ENCODE measurements at places on chromosomes 6 and 20. TPM values are rescaled to one million over a fixed set of nuclear protein-coding genes. Genes with fewer than 3 reads are reported as not detected.
A peak's percentile ranks its signal among the peaks of the same experiment; 100 is the strongest.

DNA sequence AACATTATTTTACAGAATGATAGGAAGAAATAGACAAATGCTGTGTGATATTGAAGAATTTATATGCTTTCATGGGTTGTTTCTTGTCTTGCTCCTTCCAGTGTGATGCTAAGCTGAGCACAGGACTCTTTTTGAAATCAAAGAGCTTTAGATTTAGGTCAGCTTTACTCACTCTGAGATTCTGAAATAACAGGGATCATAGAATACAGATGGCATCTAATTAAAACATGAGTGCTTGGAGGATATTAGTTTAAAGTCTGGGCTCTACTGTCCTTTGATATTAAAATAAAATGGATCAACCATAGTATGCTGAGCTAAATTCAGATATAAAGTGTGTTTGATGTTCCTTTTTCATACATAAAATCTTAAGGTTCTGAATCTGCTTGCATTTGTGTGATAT lies 29.6 kb downstream of the MLIP start:
- no peak for DNase-seq

DNA sequence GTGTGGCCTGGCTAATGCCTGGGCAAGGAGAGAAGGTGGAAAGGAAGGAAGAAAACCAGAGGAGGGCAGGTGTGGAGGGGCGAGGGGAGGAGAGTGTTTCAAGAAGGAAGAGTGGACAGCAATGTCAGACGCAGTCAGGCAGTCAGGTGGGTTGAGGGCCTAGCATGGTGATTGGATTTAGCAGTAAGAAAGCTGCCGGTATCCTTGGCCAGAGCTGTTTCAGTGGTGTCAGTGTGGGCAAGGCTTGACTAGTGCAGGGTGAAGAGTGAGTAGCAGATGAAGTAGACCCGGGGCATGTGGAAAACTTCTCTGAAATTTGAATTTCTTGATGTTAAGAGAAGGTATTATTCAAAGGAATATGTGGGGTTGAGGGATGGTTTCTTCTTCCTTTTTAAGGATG lies 27.0 kb downstream of the SNX9 start:
- DNase-seq, result no peak

- DNase-seq, result no peak
Observed at GRCh38 chr6:160256445-160256844, 2.2 kb downstream of the SLC22A2 start.

DNA sequence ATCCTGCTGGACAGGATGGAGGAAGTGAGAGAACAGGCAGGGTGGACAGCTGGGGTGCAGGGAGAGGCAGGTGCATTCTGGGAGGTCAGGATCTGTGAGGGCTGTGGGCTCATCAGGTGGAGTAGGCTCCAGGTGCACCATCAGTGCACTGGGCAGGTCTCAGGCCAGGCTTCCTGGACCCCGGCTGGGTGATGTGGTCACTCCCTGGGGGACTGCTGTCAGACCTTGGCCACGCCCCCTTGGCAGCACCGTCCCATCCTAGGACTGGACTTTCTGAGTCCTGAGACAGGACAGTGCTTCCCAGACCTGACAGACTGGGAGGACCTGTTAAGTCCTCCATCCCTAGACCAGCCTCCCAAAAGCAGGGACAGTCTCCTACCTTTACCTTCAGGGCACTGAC lies 626.7 kb upstream of the DEFB115 start:
- DNase-seq, result no peak

- DNase-seq, result no peak
Observed at GRCh38 chr6:116139917-116140316, 14.0 kb upstream of the COL10A1 start.

- DNase-seq, result no peak
Observed at GRCh38 chr6:127212376-127212775, 54.3 kb upstream of the RNF146 start.

GRCh38 chr6:139927236-139927635 lies 552.8 kb upstream of the CITED2 start:
- DNase-seq, result no peak

- no peak for DNase-seq
Observed at GRCh38 chr6:98036344-98036923, 753.4 kb upstream of the MMS22L start.

- no peak for DNase-seq
Observed at GRCh38 chr6:160102956-160103824, 18.4 kb upstream of the SLC22A1 start.

DNA sequence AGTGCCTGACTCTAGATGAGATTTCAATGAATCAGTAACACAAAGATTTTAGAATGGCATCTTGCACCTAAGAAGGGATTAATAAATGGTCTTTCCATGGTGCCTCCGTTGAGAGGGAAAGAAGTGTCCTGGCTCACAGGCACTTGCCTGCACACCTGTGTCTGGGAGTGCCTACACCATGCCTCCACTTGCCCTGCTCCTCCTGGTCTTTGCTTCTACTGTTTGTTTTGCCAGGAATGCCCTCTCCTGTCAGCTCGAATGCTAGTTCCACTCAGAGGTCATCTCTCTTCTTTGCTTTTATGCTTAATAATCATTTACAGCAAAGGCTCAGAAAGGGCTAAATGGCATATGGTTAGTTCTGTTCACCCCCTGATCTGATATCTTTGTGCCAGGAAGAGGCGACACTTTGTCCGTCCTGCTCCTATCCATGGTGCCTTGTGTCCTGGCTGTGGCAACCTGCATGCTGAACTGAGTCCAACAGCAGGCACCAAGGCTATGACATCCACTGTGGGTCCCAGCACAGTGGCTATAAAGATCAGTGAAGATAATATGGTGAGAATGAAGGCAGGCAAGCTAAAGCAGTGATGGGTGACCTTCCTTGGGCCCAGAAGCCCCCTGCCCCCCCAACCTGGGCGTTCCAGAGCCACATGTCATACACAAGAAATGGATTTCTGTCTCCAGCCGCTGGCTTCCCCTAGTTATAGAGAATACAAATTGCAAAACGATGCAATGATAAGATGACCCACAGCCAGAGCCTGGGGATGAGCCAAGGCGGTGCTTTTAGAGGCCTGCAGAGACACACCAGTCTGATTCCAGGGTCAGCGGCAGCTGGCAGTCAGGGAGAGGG lies 1.4 kb downstream of the C6orf132 start:
- DNase-seq, result no peak

DNA sequence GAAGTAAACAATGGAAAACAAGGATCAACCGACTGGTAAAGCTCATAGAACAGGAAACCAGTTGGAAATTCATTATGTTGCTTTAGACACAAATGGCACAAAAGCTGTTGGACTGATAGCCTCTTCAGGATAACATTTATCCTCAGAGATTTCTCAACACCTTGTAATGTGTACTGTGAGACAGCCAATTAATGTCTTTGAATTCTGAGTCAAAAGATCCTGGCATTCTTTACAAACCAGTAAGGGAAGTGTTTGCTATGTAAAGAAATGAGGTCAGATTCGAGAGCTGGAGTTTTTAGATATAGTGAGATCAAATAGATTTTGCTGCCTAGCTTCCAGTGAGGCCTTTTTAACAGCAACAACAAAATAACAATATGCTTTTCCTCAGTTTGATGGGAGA lies 439.2 kb downstream of the C6orf118 start:
- no peak for DNase-seq

DNA sequence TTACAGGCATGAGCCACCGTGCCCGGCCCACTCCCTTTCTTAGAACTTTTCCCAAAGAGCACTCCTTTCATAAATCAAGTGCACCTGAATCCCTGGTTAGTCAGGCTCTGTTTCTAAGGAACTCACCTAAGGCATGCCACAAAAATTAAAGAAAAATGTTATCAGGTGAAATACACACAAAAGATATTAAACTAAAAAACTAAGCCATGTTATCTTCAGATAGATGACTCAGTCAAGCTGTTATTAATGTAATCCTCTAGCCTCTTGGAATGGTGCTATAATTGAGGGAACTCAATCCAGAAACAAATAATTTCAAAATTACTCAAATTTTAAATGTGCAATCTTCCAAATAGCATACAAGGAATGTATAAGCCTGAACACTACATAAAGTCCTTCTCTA lies 83.0 kb downstream of the TENT5A start:
- DNase-seq, result no peak

DNA sequence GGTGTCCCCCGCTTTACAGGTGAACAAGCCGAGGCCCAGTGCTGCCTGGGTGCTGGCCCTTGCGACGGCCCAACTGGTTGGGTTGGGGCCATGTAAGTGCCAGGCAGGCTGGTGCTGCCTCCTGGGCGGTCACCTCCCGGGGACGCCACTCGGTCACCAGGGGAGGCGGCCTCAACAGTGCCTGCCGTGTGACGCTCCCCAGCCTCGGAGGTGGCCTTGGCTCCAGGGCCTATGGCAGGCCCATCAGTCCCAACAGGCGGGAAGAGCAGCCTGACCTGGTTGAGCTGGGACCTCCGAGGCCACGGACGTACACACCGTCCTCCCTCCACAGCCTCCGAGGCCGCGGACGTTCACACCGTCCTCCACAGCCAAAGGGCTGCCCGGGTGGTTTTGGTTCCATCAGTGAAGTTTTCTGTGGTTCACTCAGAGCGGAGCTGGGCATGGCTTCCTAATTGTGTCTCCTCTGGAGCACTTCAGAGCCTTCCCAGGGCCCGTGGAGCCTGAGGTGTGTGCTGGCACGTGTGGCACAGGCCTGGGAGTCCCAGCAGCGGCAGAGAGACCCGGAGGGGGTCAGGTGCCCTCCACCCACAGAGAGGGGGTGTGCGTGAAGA lies 19.3 kb upstream of the SLCO4A1 start:
- no peak for DNase-seq

DNA sequence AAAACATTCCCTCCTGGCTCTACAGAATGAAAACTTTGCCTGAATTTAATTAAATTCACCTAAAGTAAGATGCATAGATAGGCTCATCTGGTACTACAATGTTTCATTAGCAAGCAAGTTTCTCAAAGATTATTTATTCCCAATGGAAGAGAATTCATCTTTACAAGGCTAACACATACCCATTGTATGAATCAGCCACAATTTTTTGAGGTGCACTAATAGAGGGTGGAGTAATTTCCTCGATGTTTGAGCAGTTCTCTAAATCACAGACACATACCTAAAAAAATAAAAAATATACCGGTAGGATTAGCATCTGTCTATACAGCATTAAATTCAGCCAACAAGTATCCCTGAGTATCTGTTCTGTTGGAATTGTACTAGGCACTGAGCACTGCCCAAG lies 32.7 kb downstream of the ROS1 start:
- no peak for DNase-seq

GRCh38 chr20:41621421-41621820 lies 3.2 kb upstream of the CHD6 start:
- no peak for DNase-seq

DNA sequence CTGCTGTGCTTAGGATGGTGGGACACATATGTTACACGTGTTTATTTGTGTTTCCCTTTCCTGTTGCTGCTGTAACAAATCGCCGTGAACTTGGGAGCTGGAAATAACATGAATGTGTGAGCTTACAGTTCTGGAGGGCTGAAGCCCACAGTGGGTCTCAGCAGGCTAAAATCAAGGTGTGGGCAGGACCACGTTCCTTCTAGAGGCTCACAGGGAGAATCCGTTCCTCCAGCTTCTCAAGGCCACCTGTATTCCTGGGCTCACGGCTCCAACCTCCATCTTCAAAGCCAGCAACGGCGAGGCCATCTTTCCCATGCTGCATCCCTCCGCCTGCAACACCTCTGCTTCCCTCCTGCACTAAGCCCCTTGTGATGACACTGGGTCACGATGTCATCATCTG lies 27.4 kb upstream of the PTGIS start:
- DNase-seq, result no peak

- DNase-seq, result peak; percentile 62
Observed at GRCh38 chr6:159858259-159858658, 32.5 kb upstream of the MAS1 start.

DNA sequence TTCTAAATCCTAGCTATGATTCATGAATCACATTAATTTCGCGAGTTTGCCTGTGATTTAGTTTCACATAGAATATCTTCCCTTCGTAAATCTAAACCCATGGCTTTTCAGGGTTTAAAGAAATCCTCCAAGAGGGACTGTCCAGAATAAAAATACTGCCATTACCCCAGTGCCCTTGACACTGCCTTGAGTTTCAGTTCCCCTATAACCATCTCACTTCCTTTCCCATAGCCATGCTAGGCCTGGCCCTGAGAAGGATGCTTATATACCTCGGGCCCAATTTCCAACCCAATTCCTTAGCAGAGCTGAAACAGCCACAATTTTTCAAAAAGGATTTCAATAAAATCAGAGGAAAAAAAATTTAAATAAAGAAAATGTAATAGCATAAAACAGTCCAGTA lies 697.3 kb downstream of the FRK start:
- no peak for DNase-seq

- DNase-seq, result no peak
Observed at GRCh38 chr6:54134935-54135334, 23.7 kb downstream of the MLIP start.

DNA sequence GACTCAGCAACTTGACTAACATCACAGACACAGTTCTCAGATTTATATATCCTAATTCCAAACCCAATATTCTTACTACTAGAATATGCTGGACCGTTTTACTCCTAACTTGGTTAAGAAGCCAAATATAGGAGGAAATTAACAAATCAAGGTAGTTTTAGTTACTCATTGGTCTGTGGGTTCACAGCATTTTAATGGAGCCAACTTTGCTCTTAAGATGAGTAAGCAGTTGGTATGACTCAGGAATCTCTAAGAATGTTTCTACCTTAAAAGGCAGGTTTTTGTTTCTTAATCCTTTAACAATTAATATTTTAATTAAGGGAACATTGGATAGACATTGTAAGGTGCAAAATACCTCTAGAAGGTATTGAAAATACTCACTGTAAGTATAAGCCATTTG lies 31.6 kb downstream of the OPRM1 start:
- no peak for DNase-seq

DNA sequence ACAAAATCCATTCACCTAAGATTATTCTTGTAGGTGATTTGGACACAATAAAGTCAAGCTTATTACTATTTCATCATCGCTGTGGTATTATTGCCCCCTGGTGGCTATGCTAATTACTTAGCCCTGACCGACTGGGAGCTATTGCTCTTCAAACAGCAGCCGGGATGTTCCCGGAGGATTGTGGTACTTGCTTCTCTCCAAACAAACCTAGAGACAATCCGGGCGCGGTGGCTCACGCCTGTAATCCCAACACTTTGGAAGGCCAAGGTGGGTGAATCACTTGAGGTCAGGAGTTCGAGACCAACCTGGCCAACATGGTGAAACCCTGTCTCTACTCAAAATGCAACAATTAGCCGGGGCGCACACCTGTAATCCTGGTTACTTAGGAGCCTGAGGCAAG lies 15.4 kb upstream of the STMND1 start:
- DNase-seq, result no peak

GRCh38 chr6:15921243-15921642 lies 207.6 kb upstream of the MYLIP start:
- no peak for DNase-seq

DNA sequence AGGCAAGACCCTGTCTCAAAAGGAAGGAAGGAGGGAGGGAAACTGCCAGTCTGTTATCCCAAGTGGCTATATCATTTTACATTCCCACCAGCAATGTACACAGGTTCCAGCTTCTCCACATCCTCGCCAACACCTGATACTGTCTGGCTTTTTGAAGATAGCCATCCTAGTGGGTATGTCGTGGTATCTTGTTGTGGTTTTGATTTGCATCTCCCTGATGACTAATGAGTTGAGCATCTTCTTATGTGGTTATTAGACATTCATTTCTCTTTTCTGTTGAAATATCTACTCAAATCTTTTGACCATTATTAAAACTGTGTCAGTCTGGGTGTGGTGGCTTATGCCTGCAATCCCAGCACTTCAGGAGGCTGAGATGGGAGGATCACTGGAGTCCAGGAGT lies 47.9 kb upstream of the ARID1B start:
- no peak for DNase-seq

SNHG17 gene
- 18.7 TPM for total RNA-seq

MLIP gene
- total RNA-seq, result 3.5 TPM

SLC22A3 gene
- 16.8 TPM for total RNA-seq

GSTA2 gene
- not detected for total RNA-seq

EEF1A2 gene
- total RNA-seq, result 7.6 TPM

PHACTR3 gene
- 0.71 TPM for total RNA-seq

TP53INP2 gene
- total RNA-seq, result 37.1 TPM

BPIFB2 gene
- total RNA-seq, result not detected

Measured in esophagus muscularis mucosa (tissue), 4 donors.